ENCODE measurements at places on chromosomes 4 and X.

DNA sequence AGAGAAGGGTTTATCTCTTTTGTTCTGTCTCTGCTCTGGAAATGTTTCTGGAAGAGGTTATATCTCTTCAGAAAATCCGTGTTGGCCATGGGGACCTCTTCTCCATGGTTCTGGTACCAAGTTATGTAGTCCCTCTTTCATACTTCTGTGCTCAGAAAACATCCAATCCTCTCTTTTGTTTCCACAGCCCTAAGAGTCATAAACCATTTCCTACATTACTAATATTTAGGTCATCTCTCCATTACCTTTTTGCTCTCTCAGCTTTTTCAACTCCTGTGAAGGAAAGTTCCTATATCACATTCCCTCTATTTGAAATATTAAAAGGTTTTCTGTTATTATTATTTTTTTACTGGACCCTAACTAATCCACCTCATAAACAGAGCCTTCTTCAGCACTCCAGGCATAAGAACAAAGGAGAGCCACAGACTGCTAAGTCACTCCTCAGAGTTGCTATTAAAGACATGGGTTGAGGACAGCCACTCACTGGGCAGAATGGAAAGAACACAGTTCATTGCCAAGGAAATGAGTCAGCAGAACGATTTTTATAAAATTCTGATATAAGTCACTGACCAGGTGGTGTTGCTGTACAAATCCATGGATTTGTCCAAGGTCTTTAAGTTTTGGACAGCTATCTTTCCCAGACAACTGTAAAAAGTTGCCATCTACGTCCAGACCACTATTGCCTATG, 122.4 kb upstream of the NPY2R start:
- peak; percentile 22 for DNase-seq

DNA sequence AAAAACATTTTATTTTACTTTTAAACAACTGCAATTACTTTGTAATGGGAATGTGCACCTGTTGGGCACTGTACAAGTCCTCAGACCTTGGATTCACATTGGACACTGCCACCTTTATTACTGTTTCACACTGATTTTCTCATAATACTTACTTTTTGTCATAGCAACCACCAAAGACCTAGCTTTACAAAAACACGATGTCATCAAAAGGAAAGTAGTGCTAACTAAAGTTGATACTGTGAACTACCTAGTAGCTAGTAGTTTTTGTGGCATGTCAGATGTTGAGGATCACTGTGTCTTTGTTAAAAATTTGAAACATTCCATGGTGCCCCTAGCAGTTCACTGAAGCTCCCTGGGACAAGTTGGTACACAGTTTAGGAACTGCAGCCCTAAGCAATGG, 62.9 kb upstream of the HOPX start:
- no peak for DNase-seq

- DNase-seq = peak; percentile 22
These were observed 65.7 kb downstream of the GATB start for GRCh38 chr4:151694961-151695720.

DNA sequence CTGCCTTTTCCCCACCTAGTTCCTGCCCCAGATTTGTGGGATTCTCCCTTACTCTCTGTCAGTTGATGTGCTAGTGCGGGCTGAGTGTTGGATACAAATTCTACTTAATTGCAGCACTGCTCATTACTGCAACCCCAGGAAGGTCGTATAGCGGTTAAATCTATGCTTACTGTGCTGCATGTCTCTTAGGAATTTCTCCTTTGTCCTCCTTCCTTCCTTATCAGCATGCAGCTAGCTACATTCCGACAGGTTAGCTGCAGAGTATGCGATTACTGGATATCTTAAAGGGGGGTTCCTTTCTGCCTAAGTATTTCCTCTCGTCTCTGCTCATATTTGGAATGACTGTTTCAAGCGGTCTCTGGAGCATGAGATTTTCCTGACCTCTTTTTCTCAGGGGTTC, 662.8 kb downstream of the TLL1 start:
- no peak for DNase-seq

- DNase-seq = no peak
These were observed 568.1 kb upstream of the GNPDA2 start for GRCh38 chr4:45294464-45294863.

All from fibroblast of skin of right biceps (primary cell).